ENCODE measurements at places on chromosomes 3 and 15.

GRCh38 chr15:71088683-71089082, 26.6 kb upstream of the THSD4 start:
- no peak for DNase-seq

GRCh38 chr3:71955240-71956068, 170.5 kb upstream of the PROK2 start:
- DNase-seq = peak; percentile 28

GRCh38 chr3:14273901-14274611, 95.4 kb downstream of the LSM3 start:
- no peak for DNase-seq

DNA sequence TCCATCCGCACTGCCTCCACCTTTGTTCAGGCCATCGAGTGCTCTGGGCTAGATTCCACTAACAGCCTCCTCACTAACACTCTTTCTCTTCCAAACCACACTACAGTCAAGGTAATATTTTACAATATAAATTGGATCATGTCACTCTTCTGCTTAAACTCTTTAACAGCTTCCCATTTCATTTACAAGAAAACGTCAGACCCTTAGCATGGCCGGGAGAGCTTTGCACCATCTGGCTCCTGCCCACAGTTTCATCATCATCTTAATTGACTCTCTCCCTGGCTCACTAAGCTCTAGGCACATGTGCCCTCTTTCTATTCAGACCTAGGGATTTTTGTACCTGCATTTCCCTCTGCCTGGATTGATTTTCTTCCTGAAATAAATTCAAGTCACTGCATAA, 354.7 kb downstream of the FGF12 start:
- no peak for DNase-seq

- no peak for DNase-seq
These were observed 80.3 kb downstream of the FAIM start for GRCh38 chr3:138688871-138689299.

DNA sequence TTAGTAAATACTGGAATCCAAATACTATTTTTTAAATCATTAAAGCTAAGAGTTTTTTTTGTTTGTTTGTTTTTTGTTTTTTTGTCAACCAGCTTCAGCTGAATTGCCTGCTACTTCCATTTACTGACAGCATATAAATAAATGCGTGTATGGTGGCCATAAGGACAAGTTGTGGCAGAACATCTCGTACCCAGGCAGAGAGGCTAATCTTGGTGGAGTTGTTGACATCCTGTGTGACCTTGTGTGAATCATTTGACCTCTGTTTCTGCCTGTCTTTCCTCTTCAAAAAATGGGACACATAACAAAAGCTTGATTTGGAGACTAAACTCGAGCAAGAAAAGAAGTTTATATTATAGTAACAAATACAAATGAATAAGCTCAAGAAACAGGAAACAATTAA, 734.2 kb downstream of the MCTP2 start:
- DNase-seq = no peak

DNA sequence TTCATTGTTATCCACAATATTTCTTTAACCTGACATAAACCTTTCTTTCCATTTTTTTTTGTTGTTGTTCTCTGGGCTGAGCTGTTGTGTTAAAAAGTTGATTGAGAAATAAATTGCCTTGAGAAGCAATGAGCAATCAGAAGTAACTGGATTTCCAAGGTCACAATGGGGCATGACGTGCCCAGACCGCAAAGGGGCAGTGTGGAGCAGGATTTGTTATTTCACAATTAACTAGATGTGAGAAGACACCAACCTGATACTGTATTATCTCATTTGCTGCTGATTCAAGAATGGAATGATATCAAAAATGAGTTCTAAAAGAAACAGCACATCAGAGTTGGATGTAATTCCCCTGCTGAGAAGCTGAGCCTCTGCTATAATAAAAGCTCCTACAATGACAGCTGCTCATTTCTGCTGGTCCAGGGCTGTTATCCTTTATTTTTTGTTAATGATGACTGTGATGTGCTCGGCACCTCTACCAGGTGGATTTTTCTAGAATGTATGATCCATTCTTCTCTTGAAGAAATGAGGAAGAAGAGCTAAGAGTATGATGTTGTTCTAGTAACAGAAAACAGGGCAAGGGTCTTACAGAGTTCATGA, 28.1 kb downstream of the CPNE4 start:
- DNase-seq = no peak

- DNase-seq = no peak
These were observed 325 bp downstream of the ALCAM start for GRCh38 chr3:105367063-105367405.

- DNase-seq = peak; percentile 17
These were observed 27.6 kb downstream of the XYLB start for GRCh38 chr3:38374221-38374620.

DNA sequence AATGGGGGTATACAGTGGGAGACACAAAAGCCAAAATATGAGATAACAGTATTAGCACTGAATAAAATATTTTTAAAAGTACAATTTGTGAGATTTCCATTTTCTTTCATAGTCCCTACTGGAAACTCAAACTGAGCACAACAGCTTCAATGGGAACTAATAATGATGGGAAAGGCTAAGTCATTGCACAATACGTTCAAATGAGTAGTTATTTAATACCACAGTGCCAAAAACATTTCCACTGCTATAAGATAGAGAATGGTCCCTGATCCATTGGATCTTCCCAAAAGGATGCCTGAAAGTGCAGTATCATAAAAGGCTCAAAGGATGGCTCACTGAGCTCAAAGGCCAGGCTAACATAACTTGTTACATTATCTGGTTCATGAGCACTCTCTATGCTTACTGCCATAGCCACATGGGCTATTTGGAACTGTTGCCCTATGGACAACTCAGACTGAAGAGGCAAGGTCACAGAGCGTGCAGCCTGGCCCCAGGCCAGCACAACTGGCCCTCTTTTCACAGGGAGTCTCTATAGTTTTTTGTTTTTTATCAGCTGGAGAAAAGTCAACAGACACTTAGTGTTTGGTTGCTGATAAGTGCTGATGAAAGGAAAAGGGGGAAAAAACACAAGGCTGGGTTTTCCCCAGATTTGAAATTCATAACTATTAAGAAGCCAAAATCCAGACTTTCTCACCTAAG, 54.1 kb upstream of the PPIB start:
- no peak for DNase-seq

DNA sequence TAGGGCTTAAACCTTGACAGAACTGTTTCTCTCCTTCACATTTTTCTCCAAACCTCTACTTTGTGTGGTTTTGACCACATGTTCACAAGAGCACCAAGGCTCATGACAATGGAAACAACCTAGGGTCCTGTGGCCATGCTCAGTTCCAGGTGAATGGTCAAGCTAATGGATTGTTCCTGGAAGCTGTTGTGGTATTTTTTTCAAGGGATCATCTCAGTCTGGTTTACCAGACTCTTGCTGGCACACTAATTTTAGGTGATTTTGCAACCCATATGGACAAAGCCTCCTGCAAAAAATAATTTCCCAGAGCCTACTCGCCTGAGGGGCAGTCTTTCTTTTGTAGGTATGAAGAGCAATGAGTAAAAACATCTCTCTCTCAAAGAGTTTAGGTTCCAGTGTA, 67.2 kb downstream of the LSAMP start:
- DNase-seq = no peak

DNA sequence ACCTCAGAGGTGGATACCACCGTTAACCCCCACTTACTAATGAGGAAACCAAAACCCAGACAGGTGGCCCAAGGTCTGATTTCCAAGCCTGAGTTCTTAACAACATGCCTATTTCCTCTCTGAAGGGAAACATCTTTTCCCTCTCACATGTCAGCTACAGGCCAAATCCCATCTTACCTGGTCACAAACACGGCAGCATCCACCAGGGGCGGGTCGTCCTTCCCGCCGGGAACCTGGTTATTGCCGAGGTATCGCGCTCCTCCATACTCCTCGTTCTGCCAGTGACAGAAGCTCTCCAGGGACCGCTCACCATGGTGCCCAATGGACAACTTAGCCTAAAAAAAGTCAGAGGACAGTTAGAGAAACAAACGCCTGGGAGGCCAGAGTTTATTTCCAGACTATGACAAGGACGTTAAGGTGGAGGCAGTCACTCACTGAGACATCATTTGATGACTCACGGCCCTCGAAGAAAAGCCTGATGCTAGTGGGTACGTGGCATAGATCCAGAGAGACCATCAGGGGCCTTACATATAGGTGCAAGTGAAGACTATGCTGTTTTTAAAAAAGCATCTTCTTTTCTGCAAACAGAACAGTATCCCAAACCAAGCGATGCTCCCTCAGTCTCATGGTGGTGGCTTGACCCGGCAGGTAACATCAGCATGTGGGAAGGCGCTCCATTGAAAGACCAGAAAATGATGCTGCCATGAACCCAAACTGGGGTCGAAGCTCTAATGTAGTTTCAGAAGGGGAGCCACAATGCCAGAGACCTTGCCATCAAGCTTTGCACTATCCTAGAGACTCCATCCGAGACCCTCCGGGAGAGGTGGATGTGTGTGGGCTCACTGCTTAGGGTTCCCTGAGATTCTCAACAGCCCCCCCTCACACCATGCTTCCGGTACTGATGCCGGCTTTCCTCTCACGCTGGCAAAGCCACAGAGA, 80.2 kb downstream of the ADAMTS17 start:
- no peak for DNase-seq

DNA sequence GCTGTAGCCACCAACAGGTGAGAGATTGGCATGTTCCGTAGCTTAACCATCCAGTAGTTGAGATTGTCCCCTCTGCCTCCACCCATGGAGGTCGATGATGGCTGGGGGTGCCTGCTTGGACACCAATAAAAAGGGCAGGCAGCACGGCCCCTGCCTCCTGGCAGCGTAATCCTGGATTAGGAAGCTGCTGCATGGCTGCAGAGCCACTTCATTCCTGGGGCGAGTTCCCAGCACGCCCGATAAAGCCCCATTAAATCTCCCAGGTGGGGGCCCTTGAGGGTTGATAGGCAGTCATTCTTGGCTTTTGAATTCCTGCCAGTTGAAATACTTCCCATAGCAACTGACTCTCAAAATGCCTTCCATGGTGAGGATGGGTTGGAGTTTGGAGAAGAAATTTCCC, 67.8 kb downstream of the PLXNA1 start:
- DNase-seq = no peak

- no peak for DNase-seq
These were observed 883 bp downstream of the CFAP92 start for GRCh38 chr3:128992926-128993460.

DNA sequence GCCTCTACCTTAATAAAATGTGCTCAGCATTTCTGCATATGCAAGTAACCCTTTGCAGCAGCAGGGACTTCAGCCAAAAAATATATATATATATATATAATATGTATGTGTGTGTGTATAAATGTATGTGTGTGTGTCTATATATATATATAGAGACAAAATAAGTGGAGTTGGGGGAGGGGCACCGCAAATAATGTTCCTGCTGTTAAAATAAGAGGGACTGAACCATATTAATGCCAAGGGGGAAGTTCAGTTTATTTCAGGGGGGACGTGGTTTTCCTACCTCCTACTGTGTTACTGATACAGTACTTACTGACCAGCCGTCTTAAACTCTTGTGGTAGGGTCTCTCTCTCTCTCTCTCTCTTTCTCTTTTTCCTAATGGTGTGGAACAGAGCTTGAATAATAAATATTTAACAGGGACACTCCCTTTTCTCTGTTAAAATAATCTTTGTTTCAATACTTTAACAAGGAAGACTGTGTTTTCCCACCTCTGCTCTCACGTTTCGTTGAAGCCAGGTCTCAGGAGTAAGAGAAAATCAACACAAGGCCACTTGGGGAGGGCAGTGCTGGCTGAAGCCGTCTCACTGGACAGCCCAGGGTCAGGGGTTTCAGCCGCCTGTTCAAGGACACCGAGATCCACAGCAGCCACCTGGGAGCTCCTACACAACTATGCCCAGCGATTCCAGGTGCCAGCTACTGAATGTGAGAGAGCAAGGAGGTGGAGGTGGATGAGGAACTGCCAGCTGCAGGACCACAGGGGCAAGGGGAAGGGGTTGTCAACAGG, 42.8 kb upstream of the ADAMTSL3 start:
- DNase-seq = no peak

- no peak for DNase-seq
These were observed 99.3 kb upstream of the SLC24A5 start for GRCh38 chr15:48021336-48022086.

- DNase-seq = peak; percentile 52
These were observed 1.9 kb upstream of the VWA5B2 start for GRCh38 chr3:184227481-184227935.

DNA sequence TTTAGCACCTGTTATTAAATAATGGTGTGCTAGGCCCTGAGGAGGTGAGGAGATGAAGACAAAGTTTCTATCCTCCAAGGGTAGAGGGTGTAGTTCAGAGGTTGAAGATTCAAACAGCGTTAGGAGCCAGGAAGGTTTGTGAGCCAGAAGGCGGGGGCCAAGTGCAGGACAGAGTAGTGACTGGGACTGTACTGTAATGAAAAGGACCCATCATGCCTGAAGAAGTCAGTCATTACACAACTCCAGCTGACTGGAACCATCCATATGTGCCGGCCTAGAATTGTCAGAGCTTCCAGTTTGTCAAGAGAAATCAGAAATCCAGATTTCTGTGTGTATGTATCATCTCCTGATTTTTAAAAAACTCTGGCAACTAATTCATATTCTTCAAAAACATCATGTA, 54.8 kb downstream of the FILIP1L start:
- no peak for DNase-seq

DNA sequence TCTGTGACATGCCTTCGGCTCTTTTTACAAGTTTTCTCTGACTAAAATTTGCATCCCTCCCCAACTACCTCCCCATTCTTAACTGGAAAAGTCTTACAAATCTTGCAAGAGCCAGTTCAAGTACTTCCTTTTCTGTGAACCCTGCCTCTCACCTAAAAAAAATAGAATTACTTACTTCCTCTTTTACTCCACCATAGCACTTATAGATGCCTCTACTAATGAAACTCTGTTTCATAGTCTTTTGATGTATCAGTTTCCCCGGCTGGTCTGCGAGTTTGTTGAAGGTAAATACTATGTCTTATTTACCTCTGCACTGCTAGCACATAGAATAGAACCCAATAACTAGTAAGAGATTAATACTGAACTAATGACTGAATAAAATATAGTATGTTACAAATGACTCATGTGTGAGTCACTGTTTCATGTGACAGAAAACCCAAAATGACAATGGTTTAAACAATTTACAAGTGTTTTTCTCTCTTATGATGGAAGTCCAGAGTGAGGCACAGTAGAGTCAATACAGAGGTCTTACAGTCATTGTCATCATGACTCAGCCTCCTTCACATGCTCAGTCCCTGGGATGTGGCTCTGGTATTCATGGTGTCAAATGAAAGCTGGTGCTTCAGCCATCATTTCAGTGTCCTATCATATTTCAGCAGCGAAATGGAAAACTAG, 393.5 kb downstream of the RSL24D1 start:
- DNase-seq = no peak

GRCh38 chr3:49016414-49017228, 1.8 kb downstream of the DALRD3 start:
- DNase-seq = no peak

GRCh38 chr3:60073228-60073627, 1023.4 kb upstream of the CFAP20DC start:
- DNase-seq = no peak

GRCh38 chr3:73409138-73409763, 215.5 kb downstream of the PDZRN3 start:
- no peak for DNase-seq

- DNase-seq = no peak
These were observed 11.9 kb downstream of the ARID3B start for GRCh38 chr15:74552773-74553441.
